ENCODE measurements at places on chromosomes 1 and 21.

GRCh38 chr1:9322661-9323244, 30.1 kb downstream of the SPSB1 start:
- DNase-seq, result no peak

- DNase-seq, result no peak
These were observed 151.9 kb upstream of the GJB5 start for GRCh38 chr1:34602907-34603306.

- DNase-seq, result no peak
These were observed 63.9 kb upstream of the AK4 start for GRCh38 chr1:65084066-65084465.

- peak; percentile 25 for DNase-seq
These were observed 107.5 kb downstream of the ZNF281 start for GRCh38 chr1:200302192-200302920.

DNA sequence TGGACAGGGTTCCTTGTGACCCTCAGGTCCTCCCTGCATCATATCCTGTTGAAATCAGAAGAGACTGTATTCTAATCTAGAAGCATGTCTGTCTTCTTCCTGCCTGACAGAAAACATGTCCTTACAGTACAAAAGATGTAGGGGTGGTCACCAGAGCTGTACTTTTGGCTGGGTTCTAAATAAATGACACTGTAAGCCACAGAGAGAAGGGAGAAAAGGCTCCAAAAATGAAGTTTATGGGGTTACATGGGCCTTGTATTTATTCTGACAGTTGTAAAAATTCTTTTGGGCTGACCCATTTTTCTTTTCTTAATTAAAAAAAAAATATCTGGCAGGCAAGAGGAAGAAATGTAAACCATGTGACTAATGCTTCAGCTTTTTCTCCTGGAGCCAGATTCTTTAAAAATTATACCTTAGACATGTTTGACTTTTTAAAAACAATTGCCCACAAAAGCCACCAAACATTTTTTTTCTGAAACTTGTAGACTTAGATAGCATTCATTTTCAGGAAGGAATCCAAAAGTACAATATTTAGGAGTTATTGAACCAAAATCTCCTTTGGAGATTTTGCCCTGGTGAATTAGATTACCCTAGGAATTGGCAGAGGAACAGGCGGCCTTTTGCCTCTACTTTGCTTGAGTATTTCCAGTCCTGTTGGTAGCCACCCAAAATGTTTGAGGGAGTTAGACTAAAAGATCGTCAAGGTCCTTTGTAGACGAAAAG, 17.1 kb downstream of the RGL1 start:
- no peak for DNase-seq

DNA sequence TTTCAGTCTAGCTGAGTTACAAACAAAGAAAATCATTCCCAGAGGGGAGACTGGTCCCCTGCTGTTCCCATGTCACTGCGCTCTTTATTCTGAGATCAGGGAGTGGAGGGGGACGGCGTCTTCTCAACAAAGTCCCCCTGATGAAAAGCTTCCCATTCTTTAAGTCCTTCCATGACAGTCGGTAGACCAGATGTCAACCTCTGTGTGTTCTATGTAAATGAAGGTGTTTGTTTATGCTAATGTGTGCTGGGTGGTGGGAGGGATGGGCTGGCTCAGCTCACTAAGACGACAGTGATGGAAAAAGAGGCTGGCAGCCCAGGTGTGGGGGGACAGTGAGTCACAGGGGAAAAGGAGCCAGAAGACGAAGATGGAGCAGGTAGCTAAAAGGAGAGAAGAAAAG, 148.2 kb upstream of the KLHDC7A start:
- peak; percentile 21 for DNase-seq

DNA sequence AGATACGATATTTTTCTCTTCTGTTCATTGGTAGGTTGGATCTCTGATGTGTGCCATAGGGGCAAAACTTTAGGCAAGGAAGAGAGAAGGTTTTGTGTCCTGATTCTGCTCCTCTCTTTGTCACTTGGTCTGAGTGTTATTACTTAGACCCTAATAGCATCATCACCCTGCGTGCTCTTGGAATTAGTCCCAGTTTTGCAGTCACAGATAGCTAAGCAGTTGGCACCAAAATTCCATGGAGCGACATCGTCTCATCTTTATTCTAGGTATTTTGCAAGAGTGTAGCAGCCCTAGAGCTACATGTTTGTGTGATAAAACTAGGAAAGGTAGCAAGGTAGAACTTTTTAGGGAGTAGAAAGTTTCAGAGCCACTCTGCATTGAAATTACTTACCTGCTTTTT, 23.8 kb downstream of the PIP5K1A start:
- no peak for DNase-seq

DNA sequence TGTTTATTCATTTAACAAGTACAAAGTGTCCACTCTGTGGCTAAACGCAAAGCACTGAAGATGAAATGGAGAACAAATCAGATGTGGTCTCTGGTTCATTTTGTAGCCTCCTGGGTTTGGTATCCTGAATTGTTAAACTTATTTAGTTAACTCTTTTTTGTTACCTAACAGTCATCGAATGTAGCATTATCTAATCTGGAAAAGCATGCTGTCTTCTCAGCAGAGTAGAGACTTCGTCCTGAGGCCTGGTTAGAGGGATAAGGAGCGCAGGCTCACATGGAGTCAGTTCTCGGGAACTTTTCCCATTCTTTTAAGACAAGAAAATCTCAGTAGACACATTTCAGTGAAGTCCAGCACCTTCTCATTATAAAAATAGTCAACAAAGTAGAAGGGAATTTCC, 33.1 kb upstream of the SH3D21 start:
- DNase-seq, result no peak
